ENCODE measurements at places on chromosomes 16 and 17. TPM values are rescaled to one million over a fixed set of nuclear protein-coding genes. Genes with fewer than 3 reads are reported as not detected.

Gene MRC2
- 75.3 TPM for total RNA-seq

Gene RANBP10
- 8.2 TPM for total RNA-seq

Gene KRT33B
- 0.20 TPM for total RNA-seq

Gene ZNF423
- 16.9 TPM for total RNA-seq

Gene TBC1D3
- not detected for total RNA-seq

Gene DHRS7C
- total RNA-seq: not detected

Gene CCL18
- not detected for total RNA-seq

- DNase-seq: no peak
Observed at GRCh38 chr17:38730526-38731379, 612 bp downstream of the CISD3 start.

DNA sequence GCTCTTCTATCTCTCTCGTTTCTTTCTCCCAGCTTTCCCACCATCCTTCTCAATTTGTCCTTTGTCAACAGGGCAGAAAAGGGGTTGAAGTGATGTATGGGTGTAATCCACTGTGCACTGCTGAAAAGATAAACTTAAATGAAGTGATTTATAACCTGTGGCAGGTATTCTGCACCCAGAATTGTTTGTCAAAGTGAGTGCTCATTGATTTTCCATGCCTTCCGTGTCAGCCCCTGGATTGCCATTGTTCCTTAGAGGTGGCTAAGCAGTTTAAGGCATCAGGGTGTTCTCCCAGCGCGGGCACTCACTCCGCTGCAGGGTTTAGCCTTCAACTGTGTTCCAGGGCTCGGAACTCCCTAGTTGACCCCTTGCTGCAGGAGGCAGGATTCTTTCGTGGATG lies 82.9 kb downstream of the PITPNC1 start:
- peak; percentile 69 for DNase-seq

DNA sequence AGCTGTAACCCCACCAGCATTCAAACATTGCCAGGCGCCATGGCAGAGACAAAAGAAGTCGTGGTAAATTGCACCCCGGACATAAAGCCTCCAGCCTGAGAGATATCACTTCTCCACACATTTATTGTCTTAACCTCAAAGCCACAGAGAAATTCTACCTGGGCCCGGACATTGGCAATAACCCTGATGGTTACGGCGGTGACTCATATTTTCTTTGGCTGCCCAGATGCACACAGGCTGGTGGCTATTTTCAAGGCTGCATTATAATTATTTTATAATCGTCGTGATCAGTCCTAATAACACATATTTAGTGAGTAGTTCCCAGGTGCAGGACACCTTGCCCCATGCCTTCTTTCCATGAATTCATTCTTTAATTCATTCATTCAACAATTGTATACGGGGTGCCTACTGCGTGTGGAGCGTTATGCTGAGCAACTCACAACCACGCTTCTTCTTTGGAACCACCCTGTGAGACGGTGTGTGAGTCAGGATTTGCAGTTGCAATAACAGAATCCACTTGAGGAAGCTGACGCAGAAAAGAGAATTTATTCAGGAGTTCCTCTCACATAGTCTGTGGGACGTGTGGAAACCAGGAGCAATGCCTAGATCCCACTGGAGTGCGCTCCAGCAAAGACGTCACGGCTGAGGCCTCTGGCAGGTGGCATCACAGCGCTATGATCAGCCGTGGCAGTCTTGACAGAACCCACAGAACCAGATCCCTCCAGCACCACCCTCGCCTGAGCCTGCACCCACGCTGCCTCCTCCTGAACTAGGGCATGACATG lies 245.7 kb downstream of the FOXL1 start:
- no peak for DNase-seq

DNA sequence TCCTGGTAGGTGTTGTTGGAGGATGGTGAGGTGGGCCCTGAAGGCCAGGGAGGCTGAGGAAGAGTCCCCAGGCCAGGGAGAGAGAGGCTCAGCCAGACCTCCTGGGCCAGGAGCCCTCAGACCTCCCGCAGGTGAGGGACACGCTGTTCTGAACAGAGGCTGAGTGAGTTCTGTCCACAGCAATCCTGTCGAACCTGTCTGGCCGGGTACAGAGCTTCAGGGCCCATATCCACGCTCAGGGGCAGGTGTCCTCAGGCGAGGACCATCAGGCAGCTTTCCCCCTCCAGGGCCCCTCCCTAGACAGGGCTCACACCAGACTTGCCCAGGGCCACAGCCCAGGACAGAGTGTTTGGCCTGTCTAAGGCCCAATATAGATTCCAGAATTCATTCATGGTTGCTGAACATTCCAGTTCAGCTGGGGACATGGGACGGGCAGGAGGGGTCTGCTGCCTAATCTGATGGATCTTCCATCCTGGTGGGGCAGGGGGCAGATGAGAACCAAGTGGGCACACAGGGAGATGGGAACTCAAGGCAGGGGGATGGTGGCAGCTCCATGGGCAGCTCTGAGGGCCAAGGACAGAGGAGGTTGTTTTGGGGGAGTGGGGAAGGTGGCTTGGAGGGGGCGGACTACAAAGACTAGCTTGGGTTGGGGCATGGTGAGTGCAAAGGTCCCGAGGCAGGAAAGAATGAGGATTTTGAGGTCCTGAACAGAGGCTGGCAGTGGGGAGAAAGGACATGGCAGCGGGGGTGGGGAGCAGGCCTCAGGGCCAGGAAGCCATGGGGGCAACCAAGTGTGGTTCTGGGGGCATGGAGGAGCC lies 23.4 kb upstream of the MPRIP start:
- DNase-seq: no peak

- peak; percentile 65 for DNase-seq
Observed at GRCh38 chr17:6753006-6753445, 2.8 kb upstream of the XAF1 start.

DNA sequence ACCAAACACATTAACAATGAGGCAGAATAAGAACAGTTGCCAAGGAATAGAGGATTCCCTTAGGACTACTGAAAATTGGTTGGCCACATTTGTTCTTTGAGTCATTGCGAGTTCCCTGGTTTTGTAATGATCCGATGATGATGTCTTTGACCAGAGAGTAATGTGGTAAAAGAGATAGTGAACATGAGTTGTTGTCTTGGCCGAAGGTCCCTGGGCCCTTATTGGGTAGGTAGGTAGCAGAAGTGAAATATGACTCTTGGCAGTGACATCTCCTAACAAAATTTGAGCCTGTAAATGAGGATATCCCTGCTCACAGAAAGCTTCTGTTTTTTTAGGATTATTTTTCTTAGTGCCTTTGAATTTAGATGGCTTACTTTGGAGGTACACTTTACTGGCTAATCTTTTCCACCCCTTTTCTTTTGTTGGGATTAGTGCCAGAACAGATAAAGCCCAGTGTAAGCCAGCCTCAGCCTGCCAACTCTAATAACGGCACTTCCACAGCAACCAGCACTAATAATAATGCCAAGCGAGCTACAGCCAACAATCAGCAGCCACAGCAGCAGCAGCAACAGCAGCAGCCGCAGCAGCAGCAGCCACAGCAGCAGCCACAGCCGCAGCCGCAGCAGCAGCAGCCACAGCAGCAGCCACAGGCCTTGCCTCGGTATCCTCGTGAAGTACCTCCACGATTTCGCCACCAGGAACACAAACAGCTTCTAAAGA lies 47.2 kb downstream of the TNRC6A start:
- DNase-seq: peak; percentile 85

GRCh38 chr16:85435700-85436099 lies 177.4 kb upstream of the GSE1 start:
- DNase-seq: no peak

DNA sequence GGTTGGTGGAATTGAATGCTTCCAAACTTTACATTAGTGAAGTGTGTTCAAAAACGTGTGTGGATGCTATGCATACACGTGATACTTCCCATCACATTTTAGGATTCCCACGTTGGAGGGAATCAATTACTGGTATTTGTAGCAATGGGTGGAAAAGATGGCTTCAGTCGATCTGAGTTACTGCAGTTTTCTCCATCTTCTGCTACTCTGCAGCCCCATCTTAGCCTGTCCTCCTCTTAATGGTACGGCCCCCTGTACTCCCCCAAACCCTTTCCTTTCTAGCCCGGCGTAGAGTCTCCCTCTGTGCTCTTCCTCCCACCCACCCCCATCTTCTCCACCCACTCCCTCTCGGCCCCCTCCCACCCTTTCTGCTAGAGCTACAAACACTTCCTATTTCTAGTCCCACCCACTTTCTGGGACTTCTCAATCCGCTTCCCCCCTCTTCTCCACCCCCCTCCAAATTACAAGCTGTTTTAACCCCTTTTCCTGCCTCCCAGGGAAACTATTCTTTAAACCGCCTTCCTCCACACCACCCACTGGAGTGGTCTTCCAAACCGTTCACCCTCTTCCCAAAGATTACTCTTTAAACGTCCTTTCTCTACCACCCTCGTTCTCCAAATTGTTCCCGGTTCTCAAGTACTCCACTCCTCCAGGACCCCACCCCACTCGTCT lies 1.1 kb downstream of the CHTF8 start:
- DNase-seq: no peak

DNA sequence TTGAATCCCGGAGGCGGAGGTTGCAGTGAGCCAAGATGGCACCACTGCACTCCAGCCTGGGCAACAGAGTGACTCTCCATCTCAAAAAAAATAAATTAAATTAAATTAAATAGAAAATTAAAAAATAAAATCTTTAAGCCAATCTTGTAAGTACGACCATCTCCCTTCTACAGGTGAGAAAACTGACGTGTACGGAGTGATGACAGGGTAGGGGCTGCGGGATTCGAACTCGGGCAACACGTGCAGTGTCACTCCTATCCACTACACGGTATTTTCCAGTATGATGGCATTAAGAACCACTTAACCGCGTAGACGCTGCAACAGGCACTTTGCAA lies 762 bp downstream of the WDR59 start:
- DNase-seq: no peak

DNA sequence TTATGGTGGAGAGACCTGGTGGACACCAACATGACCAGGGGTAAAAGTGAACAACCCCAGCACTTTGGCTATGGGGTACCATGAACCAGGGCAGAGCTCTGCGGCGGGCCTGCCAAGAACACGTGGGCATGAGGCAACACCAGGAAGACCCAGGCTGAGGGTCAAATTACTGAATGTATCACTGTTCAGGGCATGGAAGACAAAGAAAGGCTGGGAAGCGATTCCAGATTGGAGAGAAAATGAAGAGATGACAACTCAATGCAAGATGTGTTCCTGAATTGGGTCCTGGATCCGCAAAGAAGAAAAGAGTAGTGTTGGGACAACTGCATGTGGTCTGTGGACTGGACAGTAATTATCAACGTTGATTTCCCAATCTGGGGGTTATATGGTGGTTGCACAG lies 19.8 kb downstream of the SPHK1 start:
- no peak for DNase-seq

DNA sequence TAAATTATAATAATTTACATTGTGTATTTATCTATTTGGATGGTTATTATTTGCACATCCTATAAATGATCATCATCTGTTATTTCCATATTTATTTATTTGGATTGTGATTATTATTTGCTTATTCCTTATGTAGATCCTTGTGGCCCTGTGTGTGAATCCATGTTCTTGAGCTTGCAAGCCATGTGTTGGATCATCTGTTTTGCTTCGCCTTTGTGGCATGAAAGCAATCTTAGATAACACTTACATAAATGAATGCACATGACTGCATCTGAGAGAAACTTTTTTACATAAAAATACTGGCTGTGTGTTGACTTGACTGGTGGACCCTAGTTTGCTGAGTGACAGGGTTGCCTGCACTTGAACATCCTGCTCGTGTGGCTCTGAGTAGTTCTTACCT lies 1024.5 kb upstream of the RBFOX1 start:
- DNase-seq: no peak

DNA sequence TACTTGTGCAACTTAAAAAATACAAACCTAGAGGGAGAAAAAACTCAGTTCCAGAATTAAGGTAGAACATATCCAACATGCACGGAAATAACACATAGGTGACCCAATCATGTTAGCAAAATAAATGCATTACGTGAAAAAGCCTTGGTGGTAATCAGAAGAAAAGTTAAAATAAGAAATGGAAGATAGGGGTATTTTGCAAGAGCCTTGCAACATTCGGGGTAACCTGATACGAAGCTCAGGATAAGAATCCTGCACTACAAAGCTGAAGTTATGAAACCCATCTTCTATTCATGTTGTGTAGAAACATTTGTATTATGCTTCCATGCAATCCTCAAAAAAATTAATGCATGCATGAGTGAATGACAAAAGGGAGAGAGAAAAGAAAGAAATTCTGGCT lies 33.1 kb downstream of the CHCT1 start:
- no peak for DNase-seq

GRCh38 chr17:81563861-81564586 lies 11.9 kb upstream of the FAAP100 start:
- no peak for DNase-seq

GRCh38 chr16:2968368-2968737 lies 795 bp upstream of the PAQR4 start:
- no peak for DNase-seq

- DNase-seq: no peak
Observed at GRCh38 chr17:73452009-73452408, 140.2 kb upstream of the CDC42EP4 start.

DNA sequence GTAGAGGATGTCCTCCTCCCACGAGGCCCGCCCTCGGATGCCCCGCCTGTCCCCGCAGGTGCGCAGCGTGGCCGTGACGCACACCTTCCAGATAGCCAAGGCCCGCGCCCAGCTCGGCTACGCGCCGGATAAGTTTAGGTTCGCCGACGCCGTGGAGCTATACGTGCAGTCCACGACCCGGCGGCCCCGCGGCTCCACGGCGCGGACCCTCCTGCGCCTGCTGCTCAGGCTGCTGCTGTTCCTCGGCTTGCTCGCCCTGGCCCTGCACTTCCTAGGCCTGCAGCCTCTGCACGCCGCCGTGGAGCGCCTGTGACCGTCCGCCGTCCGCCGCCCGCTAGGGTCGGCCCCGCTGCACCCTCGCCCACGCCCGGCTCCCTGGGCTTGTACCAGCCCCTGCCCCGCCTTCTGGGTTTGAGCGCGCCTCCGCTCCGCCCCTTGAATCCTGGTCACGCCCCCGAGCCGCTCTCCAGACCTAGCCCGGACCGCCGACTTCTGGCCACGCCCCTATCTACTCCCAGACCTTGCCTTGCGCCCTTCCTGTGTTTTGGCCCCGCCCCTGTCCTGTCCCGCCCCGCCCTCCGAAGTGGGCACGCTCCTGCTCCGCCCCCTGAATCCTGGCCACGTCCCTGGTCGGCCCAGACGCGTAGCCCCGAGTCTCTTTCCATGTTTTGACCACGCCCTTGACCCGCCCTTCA lies 15.8 kb upstream of the EEF2K start:
- DNase-seq: no peak

DNA sequence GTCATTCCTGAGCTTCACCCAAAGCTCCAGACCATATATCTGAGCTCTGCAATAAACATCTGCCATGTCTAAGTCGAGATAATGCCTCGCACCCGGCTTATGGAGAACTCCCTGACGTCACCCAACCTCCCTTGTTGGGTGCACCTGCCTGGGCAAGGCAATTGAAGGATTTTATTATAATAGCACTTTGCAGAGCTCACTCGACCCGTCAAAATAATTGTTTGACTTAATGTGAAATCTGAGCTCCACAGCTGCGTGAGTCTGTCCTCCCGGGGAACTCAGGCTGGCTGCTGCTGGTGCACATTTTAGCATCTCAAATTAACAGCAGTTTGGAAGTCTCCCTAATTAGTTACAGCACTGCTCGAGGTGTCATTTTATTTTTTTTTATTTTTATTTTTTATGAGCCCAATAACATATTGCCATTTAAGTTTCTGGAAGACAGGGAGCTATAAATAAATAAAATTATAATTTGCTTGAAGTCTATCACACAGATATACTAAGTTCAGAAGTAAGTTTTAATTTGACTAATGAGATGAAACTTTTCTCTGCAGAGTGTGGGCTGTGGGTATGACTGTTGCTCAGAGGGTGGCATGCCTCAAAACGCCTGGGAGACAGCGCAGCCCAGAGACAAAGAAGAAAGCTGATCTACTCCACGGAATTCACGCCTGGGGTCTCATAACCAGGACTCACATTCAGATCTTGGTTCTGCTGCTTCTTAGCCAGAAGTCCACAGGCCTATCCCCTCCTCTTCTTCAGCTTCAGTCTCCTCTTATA lies 401.4 kb upstream of the C16orf82 start:
- peak; percentile 70 for DNase-seq
